ENCODE measurements at places on chromosomes 7 and 10.

DNA sequence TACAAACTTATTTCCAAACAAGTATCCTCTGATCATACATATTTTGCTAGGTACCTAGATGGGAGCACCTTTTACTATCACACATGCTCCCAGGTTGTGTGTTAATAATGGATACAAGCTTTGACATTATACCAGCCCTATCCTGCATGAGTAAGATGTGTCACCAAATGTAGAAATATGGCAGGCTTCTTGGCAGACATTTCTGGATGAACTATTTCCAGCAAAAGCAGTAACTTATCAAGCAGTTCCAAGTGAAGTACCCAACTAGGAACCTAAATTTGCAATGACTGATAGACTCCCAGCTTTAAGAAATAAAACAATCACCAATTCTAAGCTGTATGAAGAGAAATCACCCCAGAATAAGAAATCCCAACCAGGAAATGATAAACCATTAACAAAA is 103.7 kb upstream of the TMEM72 start:
- DNase-seq, result no peak

DNA sequence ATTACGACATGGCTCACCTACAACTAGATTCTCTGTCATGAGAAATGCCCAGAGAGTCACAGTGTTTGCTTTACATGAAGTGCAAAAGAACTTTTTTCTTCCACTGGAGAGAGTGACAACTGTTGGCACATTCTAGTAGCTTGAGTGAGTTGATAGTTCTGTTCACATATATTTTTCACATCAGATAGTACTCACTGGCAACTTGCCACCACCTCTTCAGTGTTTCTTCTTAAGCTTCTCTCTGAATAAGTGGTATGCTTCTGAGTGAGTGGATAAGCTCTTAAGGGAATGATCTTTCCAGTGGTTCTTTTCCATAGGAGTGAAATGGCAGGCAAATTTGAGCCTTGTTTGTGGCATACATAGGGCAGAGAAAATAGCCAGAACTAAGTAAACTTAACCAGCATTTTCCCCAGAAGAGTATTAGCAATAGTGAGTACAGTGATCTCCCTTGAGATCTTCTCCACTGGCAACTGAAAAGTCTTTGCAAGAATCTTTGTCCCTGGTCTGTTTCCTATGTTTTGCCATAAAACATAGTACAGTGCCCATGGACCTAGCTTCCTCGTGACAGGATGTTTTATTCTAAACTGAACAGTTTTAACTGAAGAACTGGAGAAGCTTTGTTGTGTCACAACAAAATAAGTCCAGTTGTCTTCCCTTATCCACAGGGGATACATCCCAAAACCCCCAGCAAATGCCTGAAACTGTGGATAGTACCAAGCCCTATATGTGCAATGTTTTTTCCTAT is 125.4 kb upstream of the CDK13 start:
- DNase-seq, result no peak

GRCh38 chr10:120336911-120337540 is 120.0 kb upstream of the PLPP4 start:
- DNase-seq, result peak; percentile 4

GRCh38 chr7:111025006-111025405 is 65.9 kb upstream of the LRRN3 start:
- no peak for DNase-seq

GRCh38 chr10:31926160-31926559 is 2.5 kb downstream of the ARHGAP12 start:
- no peak for DNase-seq

DNA sequence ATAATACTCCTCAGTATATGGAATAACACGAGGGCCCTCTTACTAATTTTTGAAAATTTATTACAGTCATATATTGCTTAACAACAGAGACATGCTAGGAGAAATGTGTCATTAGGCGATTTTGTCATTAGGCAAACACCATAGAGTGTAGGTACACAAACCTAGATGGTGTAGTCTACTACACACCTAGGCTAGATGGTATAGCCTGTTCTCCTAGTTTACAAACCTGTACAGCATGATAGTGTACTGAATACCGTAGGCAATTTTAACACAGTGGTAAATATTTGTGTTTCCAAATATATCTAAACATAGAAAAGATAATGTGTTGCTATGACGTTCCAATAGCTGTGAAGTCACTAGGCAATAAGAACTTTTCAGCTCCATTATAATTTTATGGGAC is 12.8 kb downstream of the OR2F1 start:
- no peak for DNase-seq

DNA sequence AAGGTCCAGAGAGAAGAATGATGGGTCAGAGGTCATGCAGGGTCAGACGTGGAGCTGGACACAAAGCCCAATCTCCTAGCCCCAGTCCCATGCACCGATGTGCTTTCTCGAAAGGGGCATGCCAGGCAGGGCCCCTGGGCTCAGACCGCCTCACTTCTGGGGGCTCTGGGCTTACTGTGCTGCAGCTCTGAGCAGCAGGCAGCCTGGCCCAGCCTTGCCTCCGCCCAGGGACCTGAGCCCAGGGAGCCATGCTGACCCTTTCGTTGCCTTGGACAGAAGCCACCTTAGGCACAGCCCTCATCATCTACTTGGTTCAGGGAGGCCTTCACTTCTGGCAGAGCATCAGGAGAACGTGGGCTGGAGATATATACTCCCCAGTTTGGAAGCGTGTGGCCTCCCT is 161.2 kb downstream of the GRK5 start:
- no peak for DNase-seq

Data from H54 (cell line).